Naive thymus-derived CD4-positive, alpha-beta T cell (primary cell): ENCODE measurements at places on chromosomes 4 and X.

- DNase-seq = no peak
Measured at GRCh38 chr4:135670548-135670947, 1469.0 kb upstream of the PABPC4L start.

DNA sequence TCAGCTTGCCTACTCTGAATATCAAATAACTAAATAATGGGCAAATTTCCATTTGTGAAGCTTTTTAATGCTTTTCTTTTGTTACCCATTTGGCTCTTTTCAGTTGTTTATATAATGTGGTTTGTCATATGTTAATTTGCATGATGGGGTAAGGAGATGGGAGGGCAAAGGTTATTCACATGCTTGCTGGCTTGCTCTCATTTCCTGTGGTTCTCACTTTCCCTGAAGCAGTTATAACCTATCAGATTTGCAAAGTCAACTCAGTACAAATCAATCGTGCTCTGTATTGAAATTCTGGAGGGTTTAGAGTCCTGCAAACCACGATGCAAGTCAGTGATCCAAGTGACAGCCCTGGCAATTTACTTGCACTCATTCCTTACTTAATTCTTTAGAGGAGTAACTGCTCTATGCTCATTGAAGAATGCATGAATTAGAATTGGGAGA, 711.2 kb downstream of the ADGRL3 start:
- DNase-seq = no peak

- DNase-seq = no peak
Measured at GRCh38 chr4:173699841-173700475, 169.9 kb upstream of the HAND2 start.

- DNase-seq = no peak
Measured at GRCh38 chr4:145171911-145172310, 8.5 kb downstream of the OTUD4 start.

DNA sequence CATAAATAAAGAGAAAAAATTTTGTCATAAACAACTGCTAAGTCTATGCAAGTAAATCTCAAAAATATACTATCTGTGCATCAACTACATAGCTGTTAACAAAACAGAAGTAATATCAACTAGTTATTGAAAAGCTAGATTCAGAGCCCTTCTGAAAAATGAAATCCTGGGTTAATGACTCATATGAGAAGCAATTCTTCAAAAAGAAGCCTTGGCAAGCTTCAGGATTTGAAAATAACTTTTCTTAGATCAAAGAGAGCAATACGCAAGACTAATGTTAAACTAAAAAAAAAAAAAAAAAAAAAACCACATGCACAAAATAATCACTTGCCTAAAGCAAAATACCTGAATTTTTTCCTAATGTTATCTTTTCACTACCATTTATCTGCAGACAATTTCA, 566.1 kb upstream of the BOD1L1 start:
- no peak for DNase-seq

GRCh38 chr4:78661921-78662521, 110.5 kb downstream of the ANXA3 start:
- DNase-seq = no peak

- no peak for DNase-seq
Measured at GRCh38 chr4:117623326-117623725, 411.0 kb upstream of the NDST3 start.

DNA sequence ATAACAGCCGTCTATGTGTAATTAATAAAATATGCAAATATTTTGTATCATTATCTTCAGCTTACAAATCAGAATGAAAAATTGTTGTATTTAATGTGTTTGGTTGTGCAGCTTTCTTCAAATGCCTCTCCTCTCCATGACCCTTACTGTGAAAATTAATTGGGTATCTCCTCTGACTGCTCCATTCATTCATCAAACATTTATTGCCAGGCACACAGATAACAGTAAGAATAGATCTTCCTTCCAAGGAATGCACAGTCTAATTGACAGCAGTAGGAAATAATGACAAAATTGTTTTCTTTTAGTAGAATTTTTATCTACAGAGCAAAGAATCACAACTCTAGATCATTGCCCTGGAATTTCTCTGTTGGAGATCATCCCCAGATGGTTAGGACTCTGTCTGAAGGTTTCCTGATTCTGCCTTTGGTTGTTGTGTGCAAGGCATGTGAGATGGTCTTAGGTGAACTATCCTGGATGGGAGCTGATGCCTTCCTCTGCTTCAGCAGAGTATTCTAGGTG, 395.0 kb upstream of the FAT1 start:
- DNase-seq = no peak

DNA sequence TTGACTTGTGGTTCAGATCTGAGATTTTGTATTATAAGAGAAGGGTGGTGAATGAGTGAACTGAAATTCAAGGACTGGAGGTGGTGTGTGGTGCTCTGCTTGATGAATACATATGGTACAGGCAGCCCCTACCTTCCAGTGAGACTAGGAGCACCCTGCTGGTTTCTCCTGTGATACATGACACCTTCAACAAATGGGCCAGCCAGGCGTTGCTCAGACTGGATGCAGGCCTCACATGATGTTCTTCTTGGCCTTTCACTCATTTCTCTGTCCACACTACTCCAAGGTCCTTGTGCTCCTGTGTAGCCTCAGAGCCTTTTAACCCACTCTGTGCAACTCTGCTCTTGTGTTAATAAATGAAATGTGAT, 67.2 kb downstream of the FNIP2 start:
- no peak for DNase-seq

- no peak for DNase-seq
Measured at GRCh38 chr4:147591106-147591505, 26.1 kb upstream of the TMEM184C start.

DNA sequence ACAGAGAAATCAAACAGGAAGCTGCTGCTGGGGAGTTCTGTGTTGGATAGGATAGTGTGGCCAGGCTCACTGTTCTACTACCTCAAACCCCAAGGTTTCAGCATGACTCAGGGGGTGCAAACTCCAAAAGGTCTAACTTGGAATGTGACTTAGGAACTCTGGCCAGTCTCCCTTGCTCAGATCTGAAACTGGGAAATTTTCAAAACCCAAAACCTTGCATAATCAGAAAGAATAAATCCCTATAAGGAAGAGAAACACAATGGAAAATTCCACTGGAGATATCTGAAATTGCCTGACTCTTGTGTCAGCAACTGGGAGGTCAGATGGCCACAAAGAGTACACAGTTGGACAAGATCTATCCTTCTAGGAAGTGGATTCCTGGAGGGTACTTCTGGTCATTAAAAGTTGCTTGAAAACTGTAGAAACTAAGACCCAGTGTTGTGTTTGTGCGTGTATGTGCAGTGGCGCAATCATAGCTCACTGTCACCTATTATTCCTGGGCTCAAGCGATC, 58.0 kb downstream of the PPEF2 start:
- no peak for DNase-seq

GRCh38 chr4:67754288-67754687, at the start of gene GNRHR:
Gene GNRHR, minus strand, starts transcription at chr4:67754388. Its CDS starts 53 bp downstream, at chr4:67754335.
- DNase-seq = no peak

DNA sequence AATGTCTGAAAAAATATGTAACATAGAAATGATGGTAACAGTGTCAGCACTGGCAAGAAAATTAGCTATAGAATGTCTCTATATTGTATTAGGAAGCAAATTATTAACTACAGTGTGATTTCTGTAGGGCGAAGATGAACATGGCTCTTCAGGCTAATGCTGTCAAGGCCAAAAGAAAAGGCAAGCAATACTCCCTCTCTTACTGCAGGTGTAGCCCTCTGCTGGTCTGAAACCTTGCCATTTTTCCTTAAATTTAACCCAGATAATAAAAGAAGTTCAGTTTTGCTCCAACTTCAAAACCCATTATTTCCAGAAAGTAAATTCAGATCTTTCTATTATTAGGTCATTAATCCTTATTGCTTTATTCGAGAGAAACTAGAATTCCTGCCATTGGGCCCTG, 215.9 kb downstream of the LRBA start:
- DNase-seq = no peak

DNA sequence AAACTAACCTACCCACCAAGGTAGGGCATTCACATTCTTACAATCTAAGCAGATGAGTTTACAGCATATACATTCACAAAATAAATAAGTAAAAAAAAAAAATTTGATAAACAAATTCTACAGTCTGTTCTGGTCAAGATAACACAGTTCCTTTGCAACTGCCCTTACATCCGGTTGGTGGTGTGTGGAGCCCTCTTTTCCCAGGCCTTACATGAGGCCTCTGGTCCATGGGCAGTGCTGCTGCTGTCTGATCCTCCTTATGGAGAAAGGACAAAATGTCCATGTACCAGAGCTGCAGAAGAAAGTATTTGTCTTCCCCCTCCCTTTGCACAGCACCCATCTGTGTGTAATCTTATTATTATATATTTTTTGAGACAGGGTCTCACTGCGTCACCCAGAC, 2.2 kb upstream of the SEPTIN11 start:
- DNase-seq = no peak

GRCh38 chr4:41528512-41529205, 9.3 kb upstream of the LIMCH1 start:
- no peak for DNase-seq
